ENCODE measurements at places on chromosomes 11 and 22.

DNA sequence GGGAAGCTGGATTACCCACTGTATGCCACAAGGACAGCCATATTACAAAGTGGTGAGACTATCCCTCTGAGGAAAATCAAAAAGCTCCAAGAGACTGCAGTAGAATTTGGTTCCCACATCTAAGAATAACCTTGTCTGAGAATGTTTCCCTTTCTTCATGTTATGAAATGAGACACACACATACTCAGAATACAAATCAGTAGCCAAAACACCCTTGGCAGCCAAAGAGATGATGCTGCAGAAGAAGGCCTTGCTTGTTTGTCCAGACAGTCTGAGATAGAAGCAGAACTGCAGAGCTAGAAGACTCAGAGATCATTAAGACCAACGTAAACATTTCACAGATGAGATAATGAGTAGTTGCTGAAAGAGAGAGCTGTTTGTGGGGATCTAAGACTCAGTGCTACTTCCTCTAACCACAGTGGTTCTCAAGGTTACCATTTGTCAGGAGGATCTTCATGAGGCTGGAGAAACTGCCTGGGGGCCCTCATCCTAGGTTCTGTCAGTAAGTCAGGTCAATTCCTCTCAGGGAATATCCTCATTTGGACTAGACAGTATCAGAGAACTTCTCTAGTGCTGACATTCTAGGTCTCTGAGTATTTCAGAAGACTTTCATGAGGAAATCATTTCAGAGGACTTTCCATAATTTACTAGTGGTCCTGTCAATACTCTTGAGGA is 38.9 kb downstream of the RELT start:
- ATAC-seq: peak; percentile 39
- peak overlapping the region; percentile 39 for H3K27ac ChIP-seq
- H3K36me3 ChIP-seq: peaks cover 35% of the 10 kb centered on the region
- no peak overlapping the region for H3K4me3 ChIP-seq
- peaks cover 22% of the 10 kb centered on the region for H3K4me1 ChIP-seq

DNA sequence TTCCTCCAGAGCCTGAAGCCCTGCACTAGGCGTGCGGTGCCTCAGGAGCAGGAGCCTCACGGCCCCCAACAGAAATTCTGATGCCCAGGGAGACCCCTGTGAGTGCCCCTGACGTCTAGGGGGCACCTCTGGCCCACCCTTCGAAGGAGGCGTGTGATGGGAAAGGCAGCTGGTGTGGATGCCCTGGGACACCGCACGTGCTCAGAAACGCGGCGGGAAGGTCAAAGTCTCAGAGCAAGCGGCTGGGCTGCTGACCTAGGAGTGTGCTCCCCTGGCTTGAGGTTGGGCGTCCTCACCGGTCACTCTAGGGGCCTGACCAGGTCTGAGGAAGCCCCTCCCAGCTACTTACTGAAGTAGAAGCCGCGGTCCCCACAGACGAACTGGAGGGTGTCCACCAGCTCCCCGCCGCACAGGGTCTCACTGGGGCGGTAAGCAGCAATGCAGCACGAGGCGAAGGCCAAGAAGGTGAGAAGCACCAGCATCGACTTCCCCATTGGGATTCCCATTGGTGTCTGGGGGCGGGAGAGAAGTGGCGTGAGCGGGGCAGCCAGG is 4.1 kb downstream of the IGF2 start:
- H3K27me3 ChIP-seq: peaks cover 99% of the 10 kb centered on the region
- H3K4me1 ChIP-seq: peaks cover 32% of the 10 kb centered on the region
- H3K27ac ChIP-seq: no peak overlapping the region
- no peak for ATAC-seq

GRCh38 chr11:122440811-122441665 is 214.5 kb upstream of the UBASH3B start:
- H3K27ac ChIP-seq: peak overlapping the region; percentile 49
- H3K27me3 ChIP-seq: no peaks in the 10 kb centered on the region
- peak; percentile 27 for ATAC-seq
- H3K4me3 ChIP-seq: peak overlapping the region; percentile 54

DNA sequence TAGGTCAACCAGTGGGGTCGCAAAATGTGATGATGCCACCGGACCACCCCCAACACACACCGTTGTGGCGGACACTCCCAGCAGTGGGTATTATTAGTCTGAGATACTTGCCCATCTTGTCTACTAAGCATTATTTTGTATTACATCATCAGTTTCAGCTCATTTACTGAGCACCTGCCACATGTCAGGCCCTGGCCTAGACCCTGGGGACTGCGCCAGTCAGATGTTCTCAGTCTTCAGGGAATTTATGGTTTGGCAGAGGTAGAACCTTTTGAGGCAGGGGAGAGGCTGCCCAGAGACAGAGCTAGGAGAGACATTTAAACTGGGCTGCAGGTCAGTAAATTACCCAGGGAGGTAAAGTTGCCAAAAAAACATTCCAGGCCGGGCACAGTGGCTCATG is 43.1 kb upstream of the GCAT start:
- peak; percentile 44 for ATAC-seq
- H3K4me3 ChIP-seq: no peak overlapping the region
- H3K27ac ChIP-seq: no peak overlapping the region
- no peaks in the 10 kb centered on the region for H3K27me3 ChIP-seq

DNA sequence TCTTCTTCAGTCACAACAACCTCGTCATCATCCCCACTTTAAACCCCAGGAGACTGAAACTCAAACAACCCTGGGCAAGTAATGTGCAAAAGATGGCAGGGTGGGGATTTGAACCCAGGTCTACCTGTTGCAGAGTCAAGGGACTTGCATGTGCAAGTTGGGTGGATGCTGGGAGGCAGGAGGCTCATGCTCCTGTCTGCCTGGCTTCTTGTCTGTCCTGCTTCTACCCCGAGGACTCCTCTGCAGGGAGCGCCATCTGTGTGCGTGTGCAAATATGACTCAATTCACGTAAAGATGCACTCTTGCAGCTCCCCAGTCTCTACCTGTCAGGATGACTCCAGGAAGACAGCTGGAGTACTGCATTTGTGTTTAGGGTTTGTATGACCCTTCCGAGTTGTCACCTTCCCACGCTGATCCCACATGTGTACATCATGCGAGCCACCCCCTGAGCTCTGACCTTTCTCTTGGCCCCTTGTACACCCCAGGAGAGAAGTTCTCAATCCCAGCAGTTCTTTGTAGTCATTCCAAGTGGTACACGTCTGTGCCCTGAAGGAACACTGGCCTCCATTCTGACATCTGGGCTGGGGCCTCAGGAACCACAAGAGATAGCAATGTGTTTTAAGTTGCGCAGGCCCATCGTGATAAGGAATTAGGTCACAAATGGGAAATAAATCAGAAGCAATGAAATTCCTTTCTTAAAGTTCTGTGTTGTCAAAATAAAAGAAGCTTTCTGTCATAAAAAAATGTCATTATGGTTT is 95.7 kb downstream of the CWC15 start:
- H3K27me3 ChIP-seq: no peaks in the 10 kb centered on the region
- no peaks in the 10 kb centered on the region for H3K36me3 ChIP-seq
- H3K27ac ChIP-seq: peak overlapping the region; percentile 77
- peaks cover 8% of the 10 kb centered on the region for H3K4me1 ChIP-seq
- no peak overlapping the region for H3K4me3 ChIP-seq

- no peaks in the 10 kb centered on the region for H3K27me3 ChIP-seq
- ATAC-seq: no peak
- H3K4me3 ChIP-seq: no peak overlapping the region
- peaks cover 21% of the 10 kb centered on the region for H3K4me1 ChIP-seq
- H3K36me3 ChIP-seq: peaks cover 98% of the 10 kb centered on the region
- no peak overlapping the region for H3K27ac ChIP-seq
Observed at GRCh38 chr11:68414496-68415221, 45.9 kb upstream of the PPP6R3 start.

DNA sequence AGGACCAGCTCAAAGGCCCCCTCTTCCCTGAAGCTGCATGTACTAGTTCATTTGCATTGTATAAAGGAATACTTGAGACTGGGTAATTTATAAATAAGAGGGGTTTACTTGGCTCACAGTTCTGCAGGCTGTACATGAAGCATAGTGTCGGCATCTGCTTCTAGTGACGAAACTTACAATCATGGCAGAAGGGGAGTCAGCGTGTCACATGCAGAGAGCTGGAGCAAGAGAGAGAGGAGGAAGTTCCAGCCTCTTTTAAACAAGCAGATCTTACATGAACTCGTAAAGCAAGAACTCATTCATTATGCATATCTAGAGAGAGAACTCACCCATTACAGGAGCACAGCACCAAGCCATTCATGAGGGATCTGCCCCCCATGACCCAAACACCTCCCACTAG is 7.1 kb upstream of the HMGXB4 start:
- no peak for ATAC-seq
- no peaks in the 10 kb centered on the region for H3K36me3 ChIP-seq
- no peaks in the 10 kb centered on the region for H3K4me1 ChIP-seq
- peaks cover 22% of the 10 kb centered on the region for H3K27me3 ChIP-seq
- H3K27ac ChIP-seq: no peak overlapping the region

GRCh38 chr22:18032455-18033101 is 8.2 kb upstream of the MICAL3 start:
- no peaks in the 10 kb centered on the region for H3K27me3 ChIP-seq
- ATAC-seq: peak; percentile 32
- no peaks in the 10 kb centered on the region for H3K36me3 ChIP-seq

GRCh38 chr11:76783896-76784813 is 999 bp downstream of the TSKU start:
- peak overlapping the region; percentile 92 for H3K27ac ChIP-seq
- ATAC-seq: peak; percentile 35
- peak overlapping the region; percentile 48 for H3K4me3 ChIP-seq
- H3K27me3 ChIP-seq: no peaks in the 10 kb centered on the region
- H3K4me1 ChIP-seq: peaks cover 6% of the 10 kb centered on the region
- no peaks in the 10 kb centered on the region for H3K36me3 ChIP-seq

GRCh38 chr11:84549217-84549616 is 1077.9 kb downstream of the DLG2 start:
- no peak overlapping the region for H3K4me3 ChIP-seq
- no peak overlapping the region for H3K27ac ChIP-seq
- H3K36me3 ChIP-seq: no peaks in the 10 kb centered on the region
- ATAC-seq: no peak
- peaks cover 5% of the 10 kb centered on the region for H3K4me1 ChIP-seq

- H3K4me1 ChIP-seq: no peaks in the 10 kb centered on the region
- no peak for ATAC-seq
- no peaks in the 10 kb centered on the region for H3K27me3 ChIP-seq
- no peak overlapping the region for H3K27ac ChIP-seq
- H3K4me3 ChIP-seq: no peak overlapping the region
Observed at GRCh38 chr11:19938169-19938856, 222.0 kb downstream of the DBX1 start.

DNA sequence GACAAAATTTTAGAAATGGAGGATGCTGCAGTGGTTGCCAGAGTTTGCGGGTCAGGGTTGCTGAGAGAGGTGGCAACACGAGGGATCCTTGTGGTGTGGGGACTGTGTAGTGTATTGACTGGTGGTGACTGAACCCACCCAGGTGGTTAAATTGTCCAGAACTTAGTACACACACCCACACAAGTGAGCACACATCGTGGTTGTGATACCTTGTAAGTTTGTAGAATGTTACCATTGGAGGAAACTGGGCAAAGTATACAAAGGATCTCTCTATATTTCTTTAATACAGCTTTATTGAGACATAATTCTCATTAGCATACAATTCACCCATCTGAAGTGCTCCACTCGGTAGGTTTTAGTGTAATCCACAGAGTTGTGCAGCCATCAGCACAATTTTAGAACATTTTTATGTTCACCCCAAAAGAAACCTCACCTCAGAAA is 56.1 kb downstream of the MED15 start:
- no peak for ATAC-seq
- H3K4me1 ChIP-seq: peaks cover 22% of the 10 kb centered on the region

- no peak overlapping the region for H3K27ac ChIP-seq
- no peaks in the 10 kb centered on the region for H3K36me3 ChIP-seq
- ATAC-seq: no peak
- no peak overlapping the region for H3K4me3 ChIP-seq
- H3K27me3 ChIP-seq: peaks cover 15% of the 10 kb centered on the region
Observed at GRCh38 chr11:118953265-118953664, 2.8 kb upstream of the UPK2 start.

GRCh38 chr11:113006896-113007445 is 45.8 kb downstream of the NCAM1 start:
- no peak overlapping the region for H3K27ac ChIP-seq
- no peaks in the 10 kb centered on the region for H3K27me3 ChIP-seq
- H3K4me1 ChIP-seq: peaks cover 3% of the 10 kb centered on the region
- no peak for ATAC-seq
- no peaks in the 10 kb centered on the region for H3K36me3 ChIP-seq
- H3K4me3 ChIP-seq: no peak overlapping the region

DNA sequence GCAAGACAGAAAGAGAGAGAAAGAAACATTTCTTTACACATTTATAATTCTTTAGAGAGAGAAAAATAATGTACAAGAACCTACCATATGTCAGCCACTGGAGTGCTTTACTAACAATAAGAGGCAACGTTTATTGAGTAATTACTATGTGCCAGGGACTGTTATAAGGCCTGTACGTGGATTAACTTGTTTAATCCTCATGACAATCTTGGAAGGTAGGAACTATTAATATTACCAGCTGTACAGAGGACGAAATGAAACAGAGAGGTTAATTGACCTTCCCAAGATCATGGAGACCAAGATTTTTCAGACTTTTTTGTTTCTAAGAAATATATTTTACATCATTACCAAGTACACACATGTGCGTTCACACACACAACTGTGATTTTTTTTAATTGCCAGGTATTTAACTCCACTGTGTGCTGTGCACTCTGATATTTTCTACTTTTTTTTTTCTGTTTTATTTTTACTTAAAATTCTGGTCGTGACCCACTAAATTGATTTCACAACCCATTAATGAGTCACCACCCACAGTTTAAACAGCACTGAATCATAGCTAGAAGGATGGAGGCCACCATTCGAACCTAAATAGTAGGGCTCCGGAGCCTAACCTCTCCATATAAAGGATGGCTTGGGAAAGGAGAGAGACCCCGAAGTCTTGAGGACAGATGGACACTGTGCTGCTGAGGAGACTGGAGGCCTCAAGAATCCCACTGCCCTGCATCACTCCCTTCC is 21.4 kb downstream of the CREB3L1 start:
- peaks cover 4% of the 10 kb centered on the region for H3K27me3 ChIP-seq
- no peaks in the 10 kb centered on the region for H3K36me3 ChIP-seq
- no peak overlapping the region for H3K4me3 ChIP-seq
- H3K27ac ChIP-seq: peak overlapping the region; percentile 27
- ATAC-seq: no peak
- H3K4me1 ChIP-seq: no peaks in the 10 kb centered on the region

GRCh38 chr11:87740968-87741367 is 434.3 kb downstream of the RAB38 start:
- H3K36me3 ChIP-seq: no peaks in the 10 kb centered on the region
- no peaks in the 10 kb centered on the region for H3K27me3 ChIP-seq
- H3K4me1 ChIP-seq: no peaks in the 10 kb centered on the region
- ATAC-seq: no peak
- no peak overlapping the region for H3K27ac ChIP-seq
- no peak overlapping the region for H3K4me3 ChIP-seq

GRCh38 chr11:89443361-89444322 is 47.5 kb downstream of the NOX4 start:
- H3K27me3 ChIP-seq: no peaks in the 10 kb centered on the region
- H3K4me1 ChIP-seq: no peaks in the 10 kb centered on the region
- no peaks in the 10 kb centered on the region for H3K36me3 ChIP-seq

Data from gastroesophageal sphincter (tissue), 4 donors.